ENCODE measurements at places on chromosomes 6 and 20.

- no peak for DNase-seq
These were observed 226.2 kb upstream of the MARCKS start for GRCh38 chr6:113630738-113631535.

DNA sequence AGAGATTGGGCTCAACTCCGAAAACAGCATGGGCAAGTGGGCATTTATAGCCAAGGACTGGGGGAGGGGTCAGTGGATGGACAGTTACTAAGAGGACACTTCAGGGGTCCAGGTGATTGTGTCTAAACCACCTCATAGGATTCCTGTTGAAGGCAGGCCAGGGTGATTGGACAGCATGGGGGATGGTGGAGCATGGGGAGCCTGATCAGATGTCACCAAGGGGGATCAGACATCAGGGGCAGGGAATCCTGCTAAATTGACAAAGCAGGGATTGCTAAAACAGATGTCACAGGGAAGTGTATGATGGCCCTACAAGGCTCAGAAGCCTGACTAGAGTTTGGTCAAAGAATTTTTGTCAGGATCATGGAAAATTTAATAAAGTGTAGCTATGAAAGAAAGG, 2.4 kb upstream of the PYGB start:
- no peak for DNase-seq

DNA sequence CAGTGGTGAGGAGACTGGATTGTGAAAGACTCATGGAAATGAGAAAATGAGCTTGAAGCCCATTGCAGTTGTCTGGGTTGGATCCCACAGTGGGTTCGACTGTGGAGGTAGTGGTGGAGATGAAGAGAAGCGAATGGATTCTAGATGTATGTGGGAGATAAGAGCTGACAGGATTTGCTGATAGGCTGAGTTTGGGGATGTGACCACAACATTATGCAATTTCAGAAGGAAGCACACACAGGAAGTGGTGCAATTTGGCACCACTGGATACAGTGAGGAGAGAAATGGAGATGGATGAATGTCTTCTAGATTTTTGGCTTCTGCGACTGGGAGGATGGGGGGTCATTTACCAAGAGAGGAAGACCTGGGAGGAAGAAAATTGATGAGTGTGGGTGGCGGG, 64.4 kb upstream of the MAFB start:
- DNase-seq: no peak

GRCh38 chr6:80519811-80520594, 413.5 kb downstream of the BCKDHB start:
- DNase-seq: no peak

DNA sequence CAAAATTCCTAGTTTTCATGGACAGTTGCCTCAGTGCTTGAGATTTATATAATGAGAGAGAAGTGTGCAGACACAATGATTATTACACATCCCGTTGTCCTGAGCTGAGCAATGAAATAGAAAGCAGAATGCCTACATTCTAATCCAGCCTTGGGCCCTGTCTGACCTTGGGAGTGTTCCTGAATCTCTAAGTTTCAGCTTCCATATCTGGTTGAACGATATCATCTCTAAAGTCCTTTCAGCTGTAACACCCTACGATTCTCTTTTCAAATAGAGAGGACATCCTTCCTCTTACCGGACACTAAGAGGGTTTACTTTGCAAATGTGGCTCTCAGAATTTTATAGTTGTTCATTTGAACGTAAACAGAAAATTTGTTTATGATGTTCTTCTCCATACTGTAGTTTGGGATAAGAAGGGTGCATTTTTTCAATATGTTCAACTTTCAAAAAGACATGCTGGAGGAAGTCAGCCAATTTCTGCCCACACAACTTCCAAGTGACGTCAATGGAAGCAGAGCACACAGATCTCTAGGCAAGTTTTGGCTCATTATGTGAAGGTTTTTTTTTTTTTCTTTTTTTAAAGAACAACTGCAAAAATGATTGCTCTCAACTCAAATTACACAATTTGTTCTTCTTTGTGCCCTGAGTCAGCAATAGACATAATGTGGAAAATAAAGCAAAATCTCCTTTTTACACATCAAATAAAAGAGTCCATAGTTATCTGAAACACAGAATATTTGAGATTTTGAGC, 50.4 kb downstream of the PDE7B start:
- no peak for DNase-seq

- DNase-seq: no peak
These were observed 9.4 kb downstream of the MMP9 start for GRCh38 chr20:46018112-46018511.

DNA sequence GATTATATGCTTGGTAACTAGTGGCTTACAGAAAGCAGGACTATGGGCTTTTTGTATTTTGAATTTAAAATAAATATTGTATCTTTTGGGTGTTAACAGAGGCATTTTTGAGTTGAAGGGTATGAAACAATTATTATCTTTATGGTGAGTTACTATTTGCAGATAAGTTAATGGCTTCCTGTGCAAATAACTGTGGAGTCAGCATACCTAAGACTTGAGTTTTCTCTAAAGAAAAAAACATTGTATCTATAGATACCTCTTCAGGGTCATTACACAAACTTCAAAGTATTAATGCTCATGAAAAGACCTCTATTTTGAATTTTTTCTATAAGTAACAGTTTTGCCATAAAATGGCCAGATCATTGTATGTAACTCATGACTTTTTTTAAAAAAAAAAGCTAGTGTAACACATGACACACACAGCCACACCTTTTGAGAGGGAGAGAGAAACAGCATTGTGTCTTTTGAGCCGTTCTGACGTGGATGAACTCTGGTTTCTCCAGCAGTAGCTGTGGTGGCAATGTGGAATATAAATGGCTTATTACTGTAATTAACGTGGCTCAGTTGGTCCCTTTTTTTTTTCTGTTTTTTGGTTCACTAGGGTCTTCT, 36.3 kb downstream of the PLEKHG1 start:
- DNase-seq: no peak

DNA sequence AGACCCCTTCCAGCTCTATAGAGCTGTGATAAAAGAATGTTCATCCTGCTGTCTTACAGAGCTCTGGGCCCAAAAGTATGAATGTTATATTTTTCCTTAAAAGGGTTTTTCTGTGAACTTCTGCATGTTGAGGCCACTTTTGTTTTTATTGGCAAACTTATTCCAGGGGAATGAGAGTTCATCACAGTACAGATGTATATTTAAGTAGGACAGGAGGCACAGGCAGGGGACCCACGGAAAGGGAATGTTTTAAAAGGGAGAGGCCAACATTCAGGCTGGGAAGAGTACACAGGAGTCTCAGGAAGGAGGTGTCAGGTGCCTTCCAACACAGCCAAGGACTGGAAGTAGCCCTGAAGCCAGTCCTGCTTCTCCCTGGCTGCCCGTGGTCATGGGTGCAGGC, 148.4 kb downstream of the EYA2 start:
- no peak for DNase-seq

GRCh38 chr20:17838921-17839320, 129.7 kb downstream of the SNX5 start:
- DNase-seq: no peak

DNA sequence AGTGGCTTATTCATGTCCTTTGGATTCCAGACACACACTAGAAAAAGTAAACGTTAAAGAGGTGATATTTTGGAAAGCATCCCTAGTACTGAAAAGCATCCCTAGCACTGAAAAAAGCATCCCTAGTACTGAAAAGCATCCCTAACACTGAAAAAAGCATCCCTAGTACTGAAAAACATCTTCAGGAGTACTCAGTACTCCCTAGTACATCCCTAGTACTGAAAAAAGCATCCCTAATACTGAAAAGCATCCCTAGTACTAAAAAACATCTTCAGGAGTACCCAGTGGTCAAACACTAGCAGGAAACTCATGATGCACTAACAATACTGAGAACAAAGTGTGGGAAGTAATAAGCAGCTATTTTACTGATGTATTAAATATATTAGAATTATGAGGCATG, 45.6 kb upstream of the SAMHD1 start:
- no peak for DNase-seq

GRCh38 chr6:79833964-79834284, 113.4 kb downstream of the ELOVL4 start:
- no peak for DNase-seq

DNA sequence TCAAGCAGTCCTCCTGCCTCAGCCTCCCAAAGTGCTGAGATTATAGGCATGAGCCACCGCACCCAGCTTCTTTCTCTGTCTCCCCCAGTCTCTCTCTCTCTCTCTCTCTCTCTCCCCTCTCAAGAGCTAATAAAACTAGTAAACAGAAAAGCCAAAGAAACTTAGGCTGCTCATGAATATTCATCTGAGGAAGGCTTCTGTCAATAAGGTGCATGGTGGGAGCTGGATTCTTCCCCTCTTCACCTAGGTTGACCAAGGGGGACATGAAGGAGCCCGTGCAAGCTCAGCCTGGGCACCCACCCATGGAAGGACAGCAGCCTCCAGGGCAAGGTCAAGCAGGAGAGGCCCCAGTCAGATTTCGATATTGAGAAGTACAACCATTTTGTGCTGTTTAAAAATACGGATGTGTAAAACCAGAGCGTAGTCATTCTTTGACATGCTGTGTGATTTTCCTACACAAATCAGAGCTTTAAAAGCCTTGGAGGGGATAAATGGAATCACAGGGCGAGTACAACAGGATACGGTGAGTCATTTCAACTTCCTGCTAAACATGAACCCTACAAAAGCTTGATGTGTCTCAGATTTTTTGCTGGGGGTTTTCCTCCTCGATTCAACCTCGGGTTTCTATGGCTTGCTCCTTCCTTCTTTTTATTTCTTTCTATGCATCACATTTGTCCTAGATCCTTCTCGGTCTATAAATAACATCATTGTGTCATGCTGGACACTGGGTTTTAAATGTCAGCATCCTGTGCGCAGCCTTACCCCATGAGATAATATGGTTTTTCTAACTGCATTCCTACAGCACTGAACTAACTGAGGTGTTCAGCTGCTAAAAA, 368.9 kb upstream of the JARID2 start:
- DNase-seq: no peak

DNA sequence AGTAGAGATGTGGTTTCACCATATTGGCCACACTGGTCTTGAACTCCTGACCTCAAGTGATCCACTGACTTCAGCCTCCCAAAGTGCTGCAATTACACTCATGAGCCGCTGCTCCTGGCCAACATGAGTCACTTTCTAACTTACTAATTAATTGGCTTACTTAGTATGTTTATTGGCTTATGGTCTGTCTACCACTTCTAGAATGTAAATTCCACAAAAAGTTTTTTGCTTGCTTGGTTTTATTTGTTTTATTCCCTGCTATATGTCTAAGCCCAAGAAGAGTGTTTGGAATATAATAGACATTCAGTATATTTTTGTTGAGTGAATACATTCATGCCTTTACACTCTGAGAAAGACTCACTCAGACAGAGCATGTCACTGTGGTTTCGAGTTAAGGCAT, 86.0 kb downstream of the SAMD3 start:
- DNase-seq: no peak

DNA sequence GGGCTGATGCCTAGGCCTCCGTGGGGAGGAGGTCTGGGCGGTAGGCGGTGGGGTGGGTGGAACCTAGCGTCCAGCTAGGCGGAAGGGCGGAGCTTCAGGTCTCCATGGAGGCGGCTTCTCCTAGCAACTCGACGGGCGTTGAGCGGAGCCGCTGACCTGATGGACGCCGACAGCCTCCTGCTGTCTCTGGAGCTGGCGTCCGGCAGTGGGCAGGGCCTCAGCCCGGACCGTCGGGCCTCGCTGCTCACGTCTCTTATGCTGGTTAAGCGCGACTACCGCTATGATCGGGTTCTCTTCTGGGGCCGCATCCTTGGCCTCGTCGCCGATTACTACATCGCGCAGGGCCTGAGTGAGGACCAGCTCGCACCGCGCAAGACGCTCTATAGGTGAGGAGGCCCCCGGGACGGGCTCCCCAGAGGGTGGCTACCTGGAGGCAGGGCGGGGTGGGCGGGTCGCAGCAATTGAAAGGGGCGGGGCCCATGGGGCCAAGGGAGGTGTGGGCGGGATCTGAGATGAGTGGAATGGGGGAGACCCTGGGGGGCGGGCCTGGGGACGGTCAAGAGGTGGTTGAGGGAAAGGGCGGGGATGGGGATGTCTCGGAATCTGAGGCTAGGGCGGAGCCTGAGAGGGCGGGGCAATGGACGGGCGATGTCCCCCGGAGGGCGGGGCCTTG, at the start of gene RSPH9:
Gene RSPH9 (plus strand): TSS at position 97 of the 673 bp plus-strand sequence. CDS start 63 bp downstream, at position 160.
- no peak for DNase-seq

- DNase-seq: no peak
These were observed 104.6 kb downstream of the EPB41L2 start for GRCh38 chr6:130958468-130958867.

DNA sequence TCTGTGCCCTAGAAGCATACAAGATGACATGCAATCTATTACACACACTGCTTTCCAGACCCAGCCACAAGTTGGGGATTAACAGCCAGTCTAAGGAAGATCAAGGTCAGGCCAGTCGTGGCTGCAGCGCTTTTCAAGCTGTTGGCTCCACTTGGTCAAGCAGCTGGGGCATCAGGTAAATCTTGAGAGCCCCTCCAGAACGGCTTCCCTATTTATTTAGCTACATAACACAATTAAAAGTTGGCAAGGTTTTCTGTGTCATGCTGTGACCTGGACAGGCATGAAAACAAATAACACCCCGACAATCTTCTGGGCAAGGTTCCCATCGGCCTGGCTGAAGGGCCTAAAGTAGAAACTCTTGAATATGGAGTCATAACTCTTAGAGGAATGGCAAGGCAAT, 524.3 kb downstream of the PRKN start:
- no peak for DNase-seq

DNA sequence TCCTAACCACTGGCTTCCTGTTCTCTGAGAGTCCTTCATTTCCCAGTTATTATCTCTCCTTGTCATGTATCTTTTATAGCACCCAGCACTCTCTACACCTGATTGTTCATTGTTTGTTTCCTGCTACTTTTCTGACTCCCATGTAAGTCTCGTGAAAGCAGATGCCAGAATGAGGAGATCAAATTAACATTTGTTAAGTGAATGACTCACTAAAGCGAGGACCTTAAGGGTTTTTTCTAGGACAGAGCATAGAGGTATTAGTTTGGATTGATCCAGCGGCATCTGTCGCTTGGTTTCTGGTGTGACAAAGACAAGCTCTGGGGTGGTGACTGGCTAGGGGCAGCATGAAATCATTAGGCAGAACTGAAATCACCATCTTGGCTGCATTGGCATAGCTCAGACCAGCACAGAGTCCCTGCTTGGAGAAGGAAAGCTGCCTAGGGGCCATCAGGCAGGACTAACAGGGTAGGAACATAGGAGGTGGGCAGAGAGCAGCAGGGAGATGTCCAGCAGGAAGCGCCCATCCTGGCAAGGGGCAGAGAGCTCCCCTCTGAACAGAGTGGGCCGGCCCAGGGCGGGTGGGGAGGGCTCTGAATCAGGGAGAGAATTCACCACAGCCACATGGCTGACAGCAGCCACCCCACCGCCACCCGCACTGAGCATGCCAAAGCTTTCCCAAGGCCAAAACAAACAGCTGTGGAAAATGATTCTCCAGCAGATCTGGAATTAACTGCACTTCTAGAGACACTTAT, 97.1 kb upstream of the CEP85L start:
- DNase-seq: no peak

GRCh38 chr6:38239719-38240451, 399.8 kb downstream of the BTBD9 start:
- DNase-seq: no peak
